ENCODE measurements at places on chromosomes 5 and 9.

DNA sequence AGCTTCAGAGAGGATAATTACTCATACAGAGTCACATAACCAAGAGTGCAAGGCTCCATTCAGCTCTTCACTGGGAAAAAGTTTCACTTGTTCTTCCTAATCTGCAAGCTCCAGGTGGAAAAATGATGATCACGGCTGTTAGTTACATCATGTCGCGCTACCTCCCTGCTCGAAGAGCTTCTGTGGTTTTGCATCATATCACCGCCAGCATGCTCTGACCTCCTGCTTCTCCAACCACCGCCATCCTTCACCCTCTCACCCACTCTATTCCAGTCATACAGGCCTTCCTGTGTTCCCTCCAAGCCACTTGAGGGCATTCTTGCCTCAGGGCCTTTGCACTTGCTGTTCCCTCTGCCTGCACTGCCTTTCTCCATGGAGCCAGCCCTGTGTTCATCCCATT is 47.1 kb downstream of the COL27A1 start:
- no peak for DNase-seq

DNA sequence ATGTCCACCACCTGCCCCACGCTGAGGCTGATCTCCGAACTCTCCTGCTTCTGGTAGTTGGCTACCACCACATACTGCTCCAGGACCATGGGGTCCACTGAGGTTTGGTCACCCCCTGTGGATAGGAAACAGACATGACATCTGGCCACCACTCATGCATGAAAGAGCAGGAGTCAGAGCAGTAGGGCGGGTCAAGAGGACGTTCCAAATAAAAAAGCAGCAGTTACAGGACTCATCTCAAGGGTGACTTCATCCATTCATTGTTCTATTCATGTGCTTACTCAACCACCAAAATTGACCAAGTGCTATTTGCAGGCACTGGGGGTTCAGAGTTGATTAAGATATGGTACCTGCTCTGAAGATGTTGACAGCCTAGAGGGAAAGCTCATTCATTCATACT is 79.2 kb upstream of the UBTD2 start:
- no peak for DNase-seq

- no peak for DNase-seq
These were observed 55.4 kb downstream of the GOLM1 start for GRCh38 chr9:86043999-86044398.

DNA sequence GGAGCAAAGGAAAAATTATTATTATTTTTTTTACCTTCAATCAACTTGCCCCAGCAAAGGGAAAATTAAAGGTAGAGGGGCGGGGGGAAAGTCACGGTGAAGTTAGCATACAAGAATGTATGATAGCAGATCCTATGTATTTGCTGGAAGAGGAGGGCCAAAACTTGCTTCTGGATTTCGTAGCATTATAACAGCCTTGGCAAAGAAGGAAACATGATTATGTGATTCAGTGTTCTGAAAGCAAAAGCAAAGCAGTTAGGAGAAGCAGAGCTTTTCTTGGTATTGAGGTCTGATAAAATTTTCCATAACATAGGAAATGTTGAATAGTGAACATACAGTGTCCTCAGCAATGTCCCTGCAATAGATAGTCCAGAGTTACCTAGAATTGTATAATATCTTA is 32.4 kb downstream of the MAST4 start:
- DNase-seq, result no peak

DNA sequence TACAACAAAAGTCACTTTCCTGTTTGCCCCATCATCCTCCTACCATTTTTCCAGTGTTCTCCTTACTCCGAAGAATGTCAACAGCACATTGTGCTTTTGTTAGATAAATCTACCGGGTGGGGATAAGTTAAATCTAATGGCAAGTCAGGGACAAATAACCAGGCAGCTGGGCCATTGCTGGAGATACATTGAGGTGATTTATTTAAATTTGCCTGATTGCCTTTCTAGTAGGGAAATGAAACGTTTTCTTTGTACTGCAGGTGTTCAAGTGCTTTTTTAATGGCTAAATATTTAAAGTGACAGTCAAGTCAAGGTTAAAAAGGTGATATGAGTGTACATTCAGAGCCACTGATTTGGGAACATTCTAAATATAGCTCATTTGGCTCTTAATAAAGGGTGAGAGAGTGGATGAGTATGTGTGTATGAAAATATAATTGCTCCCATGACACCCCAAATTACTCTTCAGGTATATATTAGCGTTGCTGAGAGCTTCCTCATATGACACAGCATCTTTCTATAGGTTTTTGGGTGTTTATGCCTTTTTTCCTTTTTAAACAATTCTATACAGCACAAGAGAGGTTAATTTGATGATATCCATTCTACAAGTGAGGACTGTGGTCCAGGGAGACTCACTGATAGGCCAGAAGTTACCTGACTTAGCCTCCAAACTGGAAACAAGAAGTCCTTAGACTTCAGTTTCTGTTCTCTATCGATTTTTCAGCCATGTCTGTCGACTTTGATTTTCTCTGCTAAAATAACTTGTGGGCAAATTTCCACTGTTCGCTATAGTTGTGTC is 51.9 kb downstream of the DMRT2 start:
- DNase-seq, result no peak

DNA sequence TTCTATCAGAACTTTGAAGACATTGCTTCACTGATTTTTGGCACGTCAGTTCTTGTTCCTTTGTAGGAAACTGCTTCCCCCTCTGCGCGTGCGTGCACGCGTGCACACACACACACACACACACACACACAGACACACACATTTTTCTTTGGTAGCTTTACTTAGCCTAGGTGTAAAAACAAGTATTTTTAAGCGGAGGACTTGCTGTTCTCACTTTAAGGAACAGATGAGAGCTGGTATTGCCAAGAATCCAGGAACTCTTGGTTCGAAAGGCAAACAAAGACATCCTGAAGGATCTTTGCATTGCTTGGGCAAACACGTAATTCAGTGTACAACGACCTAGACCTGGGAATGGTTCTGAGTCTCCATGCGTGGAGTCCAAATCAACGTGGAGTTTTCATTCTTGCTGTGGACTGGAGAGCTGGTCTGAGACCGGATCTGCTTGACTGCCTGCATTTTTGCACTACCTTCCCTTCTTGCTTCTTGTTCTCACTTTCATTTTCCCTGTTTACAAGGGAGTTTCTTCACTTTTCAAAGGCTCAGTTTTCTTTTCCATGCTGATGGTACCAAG is 8.2 kb downstream of the TMEM268 start:
- DNase-seq, result peak; percentile 66

DNA sequence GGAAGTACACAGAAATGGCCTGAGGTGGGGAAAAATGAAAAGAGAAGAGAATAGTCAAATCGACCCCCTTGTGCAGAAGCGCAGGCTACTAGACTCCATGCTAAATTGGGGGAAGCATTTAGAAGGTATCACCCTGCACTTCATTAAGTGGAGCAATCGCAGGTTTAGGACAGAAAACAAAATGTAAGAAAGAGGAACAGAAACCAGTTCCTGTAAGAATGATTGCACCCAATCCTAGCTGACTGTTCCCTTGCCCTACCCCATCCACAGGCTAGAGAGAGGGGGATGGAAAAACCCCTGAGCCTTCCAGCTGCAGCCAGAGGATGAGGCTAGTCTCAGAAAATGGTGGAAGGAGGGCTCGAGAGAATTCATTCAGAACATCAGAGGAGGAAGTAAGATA is 23.9 kb upstream of the PPP1R2B start:
- DNase-seq, result no peak

GRCh38 chr9:132600326-132600984 is 18.0 kb downstream of the BARHL1 start:
- no peak for DNase-seq

DNA sequence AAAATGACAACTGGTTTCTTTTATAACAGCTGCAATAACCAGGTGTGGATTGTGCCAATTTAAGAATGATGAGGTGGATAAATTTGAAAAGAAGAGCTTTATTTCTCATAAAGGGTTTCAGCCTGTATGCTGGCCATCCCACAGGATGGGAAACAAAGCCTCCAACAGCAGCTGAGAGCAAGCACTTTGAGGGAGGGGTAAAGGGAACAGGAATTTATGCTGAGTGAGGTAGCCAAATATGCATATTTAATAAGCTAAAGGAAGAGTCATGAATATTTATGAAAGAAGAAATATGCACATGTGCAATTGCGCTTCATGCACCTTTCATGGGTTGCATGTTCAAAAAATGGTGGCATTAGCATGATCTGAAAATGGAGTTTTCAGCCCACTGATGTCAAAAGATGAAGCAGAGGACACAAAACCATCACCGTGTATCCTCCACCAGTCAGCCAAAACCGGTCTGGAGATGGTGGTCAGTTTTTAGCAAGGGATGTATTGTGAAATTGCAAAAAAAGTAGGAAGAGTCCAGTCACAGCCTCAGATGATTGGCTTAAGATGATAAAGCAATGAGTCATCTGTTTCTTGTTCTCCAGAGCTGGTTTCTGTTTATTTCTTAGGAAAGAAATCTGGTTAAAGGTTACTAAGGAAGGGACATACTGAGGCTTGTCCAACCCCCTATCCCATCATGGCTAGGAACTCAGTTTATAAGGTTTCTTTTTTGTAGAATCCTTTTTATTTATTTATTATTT is 47.9 kb downstream of the DEPDC1B start:
- no peak for DNase-seq

GRCh38 chr5:76425146-76425545 is 22.1 kb downstream of the IQGAP2 start:
- no peak for DNase-seq

DNA sequence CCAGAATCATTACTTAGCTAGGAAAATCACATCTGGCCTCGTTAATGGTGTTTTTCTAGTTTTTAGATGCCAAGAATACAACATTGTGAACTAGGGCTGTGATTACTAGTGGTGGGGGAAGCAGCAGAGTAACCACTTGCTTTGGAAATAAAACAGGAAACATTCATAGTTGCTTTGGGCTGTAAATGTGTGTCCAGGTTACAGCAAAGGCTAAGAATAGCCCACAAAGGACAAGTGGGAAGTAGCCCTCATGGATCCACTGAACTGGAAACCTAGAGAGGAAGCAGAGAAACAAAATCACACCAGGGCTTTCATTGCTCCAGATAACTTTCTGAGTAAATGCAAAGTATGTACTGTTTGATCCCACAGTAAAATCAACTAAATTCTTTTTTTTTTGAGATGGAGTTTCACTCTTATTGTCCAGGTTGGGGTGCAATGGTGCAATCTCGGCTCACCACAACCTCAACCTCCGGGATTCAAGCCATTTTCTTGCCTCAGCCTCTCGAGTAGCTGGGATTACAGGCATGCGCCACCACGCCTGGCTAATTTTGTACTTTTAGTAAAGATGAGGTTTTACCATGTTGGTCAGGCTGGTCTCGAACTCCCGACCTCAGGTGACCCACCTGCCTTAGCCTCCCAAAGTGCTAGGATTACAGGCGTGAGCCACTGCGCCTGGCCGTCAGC is 56.2 kb upstream of the TNFSF15 start:
- DNase-seq, result no peak

- DNase-seq, result no peak
These were observed 495.6 kb upstream of the CTNND2 start for GRCh38 chr5:12399868-12400267.

DNA sequence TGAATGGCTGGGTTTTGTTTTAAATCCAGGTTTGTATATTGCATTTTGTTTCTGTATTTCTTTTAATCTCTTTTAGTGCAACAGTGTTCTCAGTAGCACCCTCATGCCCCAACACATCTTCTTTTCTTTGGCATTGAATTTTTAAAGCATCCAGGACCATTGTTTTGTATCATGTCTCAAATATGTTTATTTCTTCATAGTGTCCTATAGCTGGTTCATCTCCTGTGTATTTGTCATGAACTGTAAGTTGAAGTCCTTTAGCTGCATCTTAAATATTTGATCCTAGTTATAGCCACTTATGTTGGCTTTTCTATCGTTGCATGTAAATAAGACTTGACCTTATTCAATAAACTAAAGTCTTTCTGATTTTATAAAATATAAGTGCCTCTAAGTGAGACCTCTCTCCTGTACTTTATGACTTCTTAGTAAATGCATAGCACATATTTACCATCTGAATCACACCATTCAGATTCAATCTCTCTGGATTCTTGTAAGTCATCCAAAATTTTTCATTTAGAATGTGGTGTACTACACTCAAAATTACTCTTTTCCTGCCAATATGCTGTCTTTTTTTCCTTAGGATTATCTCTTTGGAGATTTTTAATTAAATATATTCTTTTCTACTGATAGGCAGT is 21.0 kb upstream of the ERCC6L2 start:
- no peak for DNase-seq

DNA sequence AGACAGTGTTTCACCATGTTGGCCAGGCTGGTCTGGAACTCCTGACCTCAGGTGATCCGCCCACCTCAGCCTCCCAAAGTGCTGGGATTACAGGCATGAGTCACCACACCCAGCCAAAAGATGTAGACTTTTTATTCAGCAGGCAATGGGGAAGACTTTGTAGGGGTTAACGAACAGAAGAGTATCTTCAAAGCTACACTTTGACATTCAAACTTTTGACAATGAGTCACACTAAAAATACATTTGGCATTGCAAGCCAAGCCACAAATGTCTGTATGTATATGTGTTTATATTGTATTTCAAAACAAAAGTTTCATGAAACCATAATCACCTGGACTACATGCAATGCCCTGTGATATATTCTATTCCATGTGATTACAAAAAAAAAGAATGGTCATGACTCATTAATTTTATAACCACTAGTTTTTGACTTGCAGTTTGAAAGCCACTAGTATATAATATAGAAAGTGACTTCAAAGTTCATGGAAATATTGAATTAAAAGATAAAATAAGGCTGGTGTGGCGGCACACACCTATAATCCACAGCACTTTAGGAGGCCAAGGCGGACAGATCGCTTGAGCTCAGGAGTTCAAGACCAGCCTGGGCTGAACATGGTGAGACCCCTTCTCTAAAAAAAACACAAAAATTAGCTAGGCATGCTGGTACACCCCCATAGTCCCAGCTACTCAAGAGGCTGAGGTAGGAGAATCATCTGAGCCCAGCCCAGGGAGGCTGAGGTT is 8.3 kb downstream of the DIMT1 start:
- no peak for DNase-seq

DNA sequence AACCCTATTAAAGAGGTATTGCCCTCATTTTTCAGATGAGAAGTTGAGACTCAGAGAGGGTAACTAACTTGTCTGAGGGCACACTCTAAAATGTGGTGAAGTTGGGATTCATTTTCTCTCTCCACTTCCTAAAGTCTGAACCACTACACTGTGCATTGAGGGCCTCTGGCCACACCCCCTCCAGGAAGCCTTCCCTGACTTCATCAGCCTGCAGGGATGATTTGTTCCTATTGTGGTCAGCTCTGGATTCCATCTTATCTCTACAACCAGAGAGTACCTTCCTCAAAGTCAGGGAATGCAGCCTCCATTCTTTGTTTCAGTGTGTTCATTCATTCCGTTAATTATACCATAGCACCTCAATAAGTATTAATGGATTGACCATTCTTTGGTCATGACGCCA is 356.0 kb upstream of the PANK3 start:
- no peak for DNase-seq

- peak; percentile 83 for DNase-seq
These were observed 78.8 kb downstream of the F2RL2 start for GRCh38 chr5:76544268-76544926.

GRCh38 chr5:80959768-80960442 is at the start of gene RASGRF2:
RASGRF2 (plus strand) TSS chr5:80960363; CDS start chr5:80960739, 376 bp downstream.
- peak; percentile 17 for DNase-seq

GRCh38 chr5:75482482-75482881 is 28.9 kb downstream of the CERT1 start:
- no peak for DNase-seq

- no peak for DNase-seq
These were observed 179.6 kb downstream of the LURAP1L start for GRCh38 chr9:12954441-12954840.

- no peak for DNase-seq
These were observed 5.8 kb downstream of the HAPLN1 start for GRCh38 chr5:83714810-83715209.

- DNase-seq, result no peak
These were observed 3.9 kb downstream of the GABRA1 start for GRCh38 chr5:161851691-161852299.

- no peak for DNase-seq
These were observed 208.4 kb downstream of the AOPEP start for GRCh38 chr9:94934816-94935328.
